A172 (cell line): ENCODE measurements at places on chromosomes 16 and 17. TPM values are rescaled to one million over a fixed set of nuclear protein-coding genes. Genes with fewer than 3 reads are reported as not detected.

- DNase-seq: no peak
Observed at GRCh38 chr17:74801896-74802295, 25.8 kb upstream of the NAT9 start.

DNA sequence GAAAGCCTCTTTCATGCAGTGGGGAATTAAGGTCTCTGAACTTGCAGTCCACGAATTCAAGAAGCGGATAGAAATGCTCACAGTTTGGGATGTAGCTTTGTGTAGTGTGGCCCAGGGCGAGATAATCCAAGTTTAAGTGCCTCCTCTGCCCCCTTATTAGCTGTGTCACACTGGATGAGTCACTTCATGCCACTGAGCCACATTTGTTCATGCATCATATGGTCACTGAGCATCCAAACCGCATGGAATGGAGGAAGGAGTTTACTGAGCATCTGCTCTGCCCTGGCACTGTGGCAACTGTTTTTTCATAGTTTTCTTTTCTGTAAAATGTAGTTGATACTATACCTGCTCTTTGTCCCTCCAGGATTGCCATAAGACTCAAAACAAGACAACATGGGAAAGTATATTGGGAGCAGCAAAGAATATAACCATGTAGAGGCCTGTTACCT is 15.1 kb upstream of the DHX8 start:
- peak; percentile 90 for DNase-seq

EXOSC6 gene
- total RNA-seq: 44.5 and 49.4 TPM in 2 replicates

GRCh38 chr16:4660454-4661007 is 32.8 kb upstream of the NUDT16L1 start:
- peak; percentile 86 for DNase-seq

SAMD14 gene
- 0.50 and 0.62 TPM in 2 replicates for total RNA-seq

GRCh38 chr17:67633751-67634211 is 84.0 kb upstream of the NOL11 start:
- DNase-seq: no peak

NACA2 gene
- total RNA-seq: not detected in 2 replicates
